CD8-positive, alpha-beta memory T cell (primary cell): ENCODE measurements at places on chromosomes 2 and 18.
A peak's percentile ranks its signal among the peaks of the same experiment; 100 is the strongest.

GRCh38 chr18:13412901-13413300 is 194.3 kb downstream of the LDLRAD4 start:
- H3K4me3 ChIP-seq, result no peak overlapping the region
- no peaks in the 10 kb centered on the region for H3K27me3 ChIP-seq
- no peak for DNase-seq
- H3K36me3 ChIP-seq, result no peaks in the 10 kb centered on the region
- no peaks in the 10 kb centered on the region for H3K4me1 ChIP-seq
- no peak overlapping the region for H3K27ac ChIP-seq

DNA sequence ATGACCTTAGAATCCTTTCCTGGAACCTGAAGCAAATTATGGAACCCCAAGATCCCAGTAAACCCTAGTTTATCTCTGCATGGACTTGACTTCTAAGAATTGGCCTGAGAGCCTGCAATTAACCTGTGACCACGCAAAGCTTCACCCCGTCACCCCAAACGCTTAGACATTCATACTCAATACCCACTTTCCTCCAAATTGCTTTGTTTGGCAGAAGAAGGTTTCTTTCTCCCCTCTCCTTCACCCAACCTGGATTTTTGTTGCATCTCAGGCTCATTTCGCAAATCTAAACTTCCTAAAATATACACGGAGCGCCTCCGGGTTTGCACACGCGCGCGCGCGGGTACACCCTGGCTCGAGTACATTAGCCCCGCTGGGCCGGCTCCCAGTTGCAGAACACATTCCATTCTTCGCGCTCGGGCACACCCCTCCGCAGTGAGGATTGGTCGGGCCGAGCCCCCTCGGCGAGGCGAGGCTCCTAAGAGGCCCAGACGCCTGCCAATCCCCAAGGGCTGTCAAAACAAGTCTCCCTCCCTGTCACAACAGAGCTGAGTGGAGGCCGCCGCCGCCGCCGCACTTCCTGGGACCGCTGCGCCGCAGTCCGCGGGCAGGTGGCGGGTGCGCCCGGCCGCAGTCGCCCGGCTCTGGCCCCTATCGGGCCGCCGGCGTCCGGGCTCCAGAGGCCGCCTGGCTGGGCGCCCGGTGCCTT is at the start of gene PLCL1:
PLCL1 (plus strand) TSS at position 545 of the 709 bp plus-strand sequence.
- peaks cover 23% of the 10 kb centered on the region for H3K4me1 ChIP-seq
- DNase-seq, result peak; percentile 92
- peaks cover 6% of the 10 kb centered on the region for H3K27me3 ChIP-seq
- H3K4me3 ChIP-seq, result peak within 1 kb of the TSS; percentile 85
- peak within 1 kb of the TSS; percentile 17 for H3K27ac ChIP-seq

DNA sequence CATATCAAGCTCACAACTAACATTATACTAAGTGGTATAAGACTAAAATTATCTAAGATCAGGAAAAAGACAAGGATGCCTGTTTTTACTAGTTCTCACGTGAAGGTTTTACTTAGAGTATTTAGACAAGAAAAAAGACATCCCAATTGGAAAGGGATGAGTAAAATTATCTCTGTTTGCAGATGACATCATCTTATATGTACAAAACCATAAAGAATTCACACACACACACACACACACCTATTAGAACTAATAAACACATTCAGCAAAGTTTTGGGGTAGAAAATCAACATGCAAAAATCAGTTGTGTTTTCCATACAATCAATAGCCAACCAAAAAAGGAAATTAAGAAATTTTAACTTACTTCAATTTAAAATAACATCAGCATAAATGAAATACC is 35.9 kb upstream of the RGPD4 start:
- H3K27me3 ChIP-seq, result no peaks in the 10 kb centered on the region
- no peaks in the 10 kb centered on the region for H3K4me1 ChIP-seq
- H3K27ac ChIP-seq, result no peak overlapping the region
- no peak for DNase-seq
- H3K36me3 ChIP-seq, result no peaks in the 10 kb centered on the region
- no peak overlapping the region for H3K4me3 ChIP-seq

- no peaks in the 10 kb centered on the region for H3K36me3 ChIP-seq
- no peak overlapping the region for H3K4me3 ChIP-seq
- H3K27me3 ChIP-seq, result peaks cover 12% of the 10 kb centered on the region
- no peak overlapping the region for H3K27ac ChIP-seq
These were observed 980 bp downstream of the OBSL1 start for GRCh38 chr2:219570194-219570923.

DNA sequence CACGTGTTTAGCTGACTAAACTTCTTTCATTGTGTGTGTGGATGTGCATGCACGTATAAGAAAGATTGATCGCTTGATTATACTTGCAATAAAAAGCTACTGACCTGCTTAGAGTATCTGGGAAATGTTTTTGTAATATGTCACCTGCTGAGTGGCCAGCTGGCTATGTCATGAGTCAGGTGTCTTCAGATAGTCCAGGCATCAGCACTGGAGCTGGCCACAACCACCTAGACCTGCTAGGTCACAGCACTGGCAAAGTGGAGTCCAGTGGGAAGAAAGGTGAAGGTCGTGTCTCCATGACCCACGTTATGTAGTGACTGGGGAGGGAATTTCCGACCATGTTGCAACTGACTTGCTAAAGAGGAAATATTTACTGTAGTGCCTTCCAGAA is 147.0 kb downstream of the ESCO1 start:
- H3K4me1 ChIP-seq, result no peaks in the 10 kb centered on the region
- DNase-seq, result no peak
- H3K27ac ChIP-seq, result no peak overlapping the region
- H3K27me3 ChIP-seq, result no peaks in the 10 kb centered on the region
